ENCODE measurements at places on chromosomes 6 and 20. TPM values are rescaled to one million over a fixed set of nuclear protein-coding genes. Genes with fewer than 3 reads are reported as not detected.

SAPCD1 gene
- total RNA-seq, result 3.2 TPM

PDSS2 gene
- 12.2 TPM for total RNA-seq

GRCh38 chr20:1503564-1504227 lies 12.5 kb upstream of the SIRPB2 start:
- DNase-seq, result peak; percentile 88
- no peaks in the 10 kb centered on the region for H3K4me1 ChIP-seq
- no peaks in the 10 kb centered on the region for H3K27me3 ChIP-seq
- no peak overlapping the region for H3K27ac ChIP-seq

GRCh38 chr6:109772883-109773431 lies 81.9 kb downstream of the FIG4 start:
- DNase-seq, result no peak
- peaks cover 4% of the 10 kb centered on the region for H3K36me3 ChIP-seq
- no peak overlapping the region for H3K4me3 ChIP-seq
- H3K4me1 ChIP-seq, result no peaks in the 10 kb centered on the region
- H3K27ac ChIP-seq, result no peak overlapping the region
- no peaks in the 10 kb centered on the region for H3K27me3 ChIP-seq

GRCh38 chr6:99761711-99762110 lies 155.1 kb downstream of the PRDM13 start:
- no peak for DNase-seq
- no peak overlapping the region for H3K27ac ChIP-seq
- no peak overlapping the region for H3K4me3 ChIP-seq
- H3K4me1 ChIP-seq, result no peaks in the 10 kb centered on the region
- no peaks in the 10 kb centered on the region for H3K36me3 ChIP-seq
- no peaks in the 10 kb centered on the region for H3K27me3 ChIP-seq

DNA sequence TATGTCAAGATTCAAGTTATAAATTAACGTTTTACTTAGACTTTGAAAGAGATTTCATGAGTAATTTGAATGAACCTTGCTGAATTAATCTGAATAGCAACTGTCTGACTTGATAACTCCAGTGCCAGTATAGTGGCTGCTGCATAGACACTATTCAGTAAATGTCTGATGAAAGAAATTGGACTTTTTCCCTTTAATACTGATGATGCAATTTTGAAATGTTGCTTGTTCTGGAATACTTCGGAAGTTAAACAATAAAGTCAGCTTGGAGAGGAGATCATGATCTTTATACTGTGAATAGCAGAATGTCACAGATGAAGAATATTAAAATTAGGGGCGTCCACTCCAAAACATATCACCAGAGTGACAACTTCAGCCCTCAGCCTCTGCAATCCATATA lies 3.6 kb upstream of the PGBD1 start:
- H3K4me1 ChIP-seq, result no peaks in the 10 kb centered on the region
- no peak overlapping the region for H3K4me3 ChIP-seq
- H3K36me3 ChIP-seq, result peaks cover 32% of the 10 kb centered on the region
- no peak for DNase-seq
- H3K27ac ChIP-seq, result no peak overlapping the region

- H3K27me3 ChIP-seq, result no peaks in the 10 kb centered on the region
- peak; percentile 27 for DNase-seq
- H3K27ac ChIP-seq, result no peak overlapping the region
- no peaks in the 10 kb centered on the region for H3K36me3 ChIP-seq
Measured at GRCh38 chr6:3333263-3333662, 74.5 kb downstream of the PSMG4 start.

GRCh38 chr6:168703990-168704389 lies 263.0 kb downstream of the SMOC2 start:
- no peaks in the 10 kb centered on the region for H3K27me3 ChIP-seq
- DNase-seq, result no peak
- no peaks in the 10 kb centered on the region for H3K4me1 ChIP-seq
- no peak overlapping the region for H3K27ac ChIP-seq
- peaks cover 6% of the 10 kb centered on the region for H3K36me3 ChIP-seq

GRCh38 chr6:24847402-24847801 lies 48.7 kb upstream of the ARMH2 start:
- no peaks in the 10 kb centered on the region for H3K27me3 ChIP-seq
- peaks cover 27% of the 10 kb centered on the region for H3K36me3 ChIP-seq
- H3K4me3 ChIP-seq, result no peak overlapping the region
- H3K4me1 ChIP-seq, result no peaks in the 10 kb centered on the region
- H3K27ac ChIP-seq, result no peak overlapping the region

HLA-DRB1 gene
- total RNA-seq, result 25.9 TPM

- peaks cover 3% of the 10 kb centered on the region for H3K4me1 ChIP-seq
- H3K27me3 ChIP-seq, result no peaks in the 10 kb centered on the region
- H3K27ac ChIP-seq, result no peak overlapping the region
- no peak for DNase-seq
- no peaks in the 10 kb centered on the region for H3K36me3 ChIP-seq
Measured at GRCh38 chr6:170279977-170280688, 10.7 kb downstream of the DLL1 start.

SLC35B3 gene
- 8.4 TPM for total RNA-seq

DNA sequence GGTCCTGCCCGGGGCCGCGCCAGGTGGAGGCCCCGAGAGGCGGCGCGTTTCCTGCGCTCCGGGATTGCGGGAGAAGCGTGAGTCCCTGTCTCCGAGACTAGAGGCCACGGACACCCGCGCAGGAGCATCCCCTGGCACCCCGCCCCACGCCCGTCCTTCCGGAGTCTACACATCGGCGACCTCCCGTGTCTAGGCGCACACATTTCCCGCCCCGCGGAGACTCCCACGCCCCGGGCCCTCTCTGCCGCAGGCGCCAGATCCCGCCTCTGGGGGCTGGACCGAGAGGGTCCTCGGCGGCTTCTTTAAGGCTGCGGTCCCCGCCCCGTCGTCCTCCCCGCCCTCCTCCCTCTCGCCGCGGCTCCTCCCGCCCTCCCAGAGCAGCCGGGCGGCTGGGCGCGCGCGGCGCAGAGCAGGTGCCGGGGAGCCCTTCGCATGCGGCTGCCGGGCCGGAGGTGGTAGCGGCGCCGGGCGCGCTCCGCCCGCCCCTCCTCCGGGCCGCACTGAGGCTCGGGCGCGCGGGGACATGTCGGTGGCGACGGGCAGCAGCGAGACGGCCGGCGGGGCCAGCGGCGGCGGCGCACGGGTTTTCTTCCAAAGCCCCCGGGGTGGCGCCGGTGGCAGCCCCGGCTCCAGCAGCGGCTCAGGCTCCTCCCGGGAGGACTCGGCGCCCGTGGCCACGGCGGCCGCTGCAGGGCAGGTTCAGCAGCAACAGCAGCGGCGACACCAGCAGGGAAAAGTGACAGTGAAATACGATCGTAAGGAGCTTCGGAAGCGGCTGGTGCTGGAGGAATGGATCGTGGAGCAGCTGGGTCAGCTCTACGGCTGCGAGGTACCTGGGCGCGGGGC lies at the start of gene PPP1R14C:
PPP1R14C (plus strand) TSS at position 375 of the 846 bp plus-strand sequence; CDS start at position 524, 149 bp downstream.
- H3K27ac ChIP-seq, result no peak within 1 kb of the TSS
- peak; percentile 68 for DNase-seq
- no peaks in the 10 kb centered on the region for H3K4me1 ChIP-seq

DNA sequence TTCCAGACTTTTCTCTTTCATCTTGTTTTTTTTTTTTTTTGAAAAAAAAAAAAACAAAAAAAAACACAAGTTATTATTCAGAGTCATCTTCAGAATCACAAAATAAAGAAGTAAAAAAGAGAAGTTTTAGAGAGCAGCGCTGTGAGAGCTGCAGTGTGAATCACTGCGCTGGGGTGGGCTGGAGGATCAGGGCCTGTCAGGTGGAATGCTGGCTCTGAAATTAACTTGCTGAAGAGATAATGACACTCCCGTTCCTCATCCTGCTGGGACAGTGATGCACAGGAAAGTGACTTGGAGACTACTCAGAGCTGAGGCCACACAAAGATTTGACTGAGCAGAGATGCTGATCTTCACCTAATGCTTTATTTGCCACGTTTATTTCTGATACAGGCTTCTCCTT lies 42.7 kb upstream of the CLDN20 start:
- H3K4me1 ChIP-seq, result no peaks in the 10 kb centered on the region
- peaks cover 7% of the 10 kb centered on the region for H3K36me3 ChIP-seq
- DNase-seq, result no peak
- no peaks in the 10 kb centered on the region for H3K27me3 ChIP-seq

GRCh38 chr6:83474309-83474708 lies 38.0 kb upstream of the PRSS35 start:
- H3K36me3 ChIP-seq, result no peaks in the 10 kb centered on the region
- H3K4me3 ChIP-seq, result no peak overlapping the region
- no peaks in the 10 kb centered on the region for H3K4me1 ChIP-seq
- H3K27ac ChIP-seq, result no peak overlapping the region
- H3K27me3 ChIP-seq, result no peaks in the 10 kb centered on the region

SCRT2 gene
- total RNA-seq, result not detected

BEND6 gene
- 2.3 TPM for total RNA-seq

ZNF334 gene
- total RNA-seq, result 17.2 TPM

MOCS1 gene
- 15.2 TPM for total RNA-seq

- H3K4me1 ChIP-seq, result no peaks in the 10 kb centered on the region
- H3K27me3 ChIP-seq, result no peaks in the 10 kb centered on the region
- H3K36me3 ChIP-seq, result no peaks in the 10 kb centered on the region
- no peak overlapping the region for H3K4me3 ChIP-seq
- H3K27ac ChIP-seq, result no peak overlapping the region
Measured at GRCh38 chr6:113148566-113148965, 708.6 kb upstream of the MARCKS start.

DNA sequence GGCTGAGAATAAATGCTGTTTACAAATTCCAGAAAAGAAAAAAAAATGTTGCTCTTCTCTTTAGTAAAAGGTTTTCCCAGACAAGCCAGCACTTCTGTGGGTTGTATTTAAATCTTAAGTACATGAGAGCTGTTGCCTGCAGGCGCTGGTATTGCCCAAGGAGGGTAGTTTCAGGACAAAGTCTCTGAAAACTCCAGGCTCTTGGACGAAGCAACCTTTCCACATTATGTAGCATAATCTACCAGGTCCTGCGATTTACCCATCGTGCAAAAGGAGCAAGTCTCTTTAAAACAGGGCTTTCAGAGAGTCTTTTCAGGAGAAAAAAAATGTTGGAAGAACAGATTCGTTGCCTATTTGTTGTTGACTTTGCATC lies 65.6 kb downstream of the PLG start:
- DNase-seq, result no peak
- H3K4me3 ChIP-seq, result peak overlapping the region; percentile 90
- H3K27ac ChIP-seq, result no peak overlapping the region
- no peaks in the 10 kb centered on the region for H3K27me3 ChIP-seq

DNA sequence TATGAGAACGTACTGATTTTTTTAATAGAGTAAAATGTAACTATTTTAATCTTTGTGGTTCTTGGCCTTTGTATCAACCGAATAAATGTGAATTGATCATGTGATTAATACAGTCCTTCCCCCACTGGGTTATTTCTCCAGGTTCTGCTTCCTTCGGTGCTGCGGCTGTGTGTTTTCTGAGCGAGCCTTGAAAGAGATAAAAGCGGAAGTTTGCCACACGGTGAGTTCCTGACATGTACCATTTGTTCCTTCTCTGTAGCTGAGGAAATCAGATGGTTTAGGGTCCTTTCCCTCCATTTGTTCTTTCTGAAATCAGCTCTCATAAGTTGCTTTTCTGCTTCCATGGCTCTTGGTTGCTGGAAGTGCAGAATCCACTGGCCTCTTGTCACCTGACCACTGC lies 15.5 kb downstream of the RTF2 start:
- no peak overlapping the region for H3K4me3 ChIP-seq
- H3K4me1 ChIP-seq, result no peaks in the 10 kb centered on the region
- H3K27me3 ChIP-seq, result no peaks in the 10 kb centered on the region
- DNase-seq, result no peak

OXT gene
- 0.64 TPM for total RNA-seq

DNA sequence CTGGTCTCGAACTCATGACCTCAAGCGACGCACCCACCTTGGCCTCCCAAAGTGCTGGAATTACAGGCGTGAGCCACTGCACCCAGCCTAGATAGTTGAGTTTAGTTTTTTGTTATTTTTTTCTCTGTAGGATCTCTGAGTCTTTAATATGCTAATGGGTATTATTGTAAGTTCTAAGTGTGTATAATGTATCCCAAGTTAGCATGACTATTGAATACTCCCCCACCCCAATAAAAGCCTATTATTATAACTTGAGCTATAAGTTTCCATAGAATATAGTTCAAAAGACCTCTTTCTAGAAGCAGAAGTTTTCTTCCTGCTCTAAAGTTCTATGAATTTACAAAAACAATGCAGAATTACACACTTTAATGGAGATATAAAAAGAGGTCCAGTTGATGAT lies 210.4 kb upstream of the MARCKS start:
- H3K4me3 ChIP-seq, result no peak overlapping the region
- DNase-seq, result no peak
- H3K36me3 ChIP-seq, result no peaks in the 10 kb centered on the region
- no peaks in the 10 kb centered on the region for H3K4me1 ChIP-seq

DNA sequence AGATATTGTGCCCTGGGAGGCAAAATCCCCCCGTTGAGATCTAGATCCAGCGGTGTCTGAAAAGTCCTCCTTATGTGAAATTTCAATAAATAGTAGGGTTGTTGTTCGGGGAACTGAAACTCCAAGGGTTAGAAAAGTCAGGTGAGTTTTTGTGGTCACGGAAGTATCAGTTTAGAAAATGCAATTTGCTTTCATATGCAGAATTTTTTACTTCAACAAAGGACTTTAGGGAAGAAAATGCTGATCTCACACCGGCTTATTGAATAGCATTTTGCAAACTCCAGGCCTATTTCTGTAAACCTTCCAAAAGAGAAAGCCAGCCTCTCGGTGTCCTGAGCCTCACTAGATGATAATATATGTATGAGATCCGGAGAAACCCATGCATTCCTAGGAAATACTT lies 254.7 kb downstream of the TSHZ2 start:
- H3K36me3 ChIP-seq, result no peaks in the 10 kb centered on the region
- H3K27me3 ChIP-seq, result no peaks in the 10 kb centered on the region
- H3K4me1 ChIP-seq, result peaks cover 2% of the 10 kb centered on the region
- DNase-seq, result no peak
- no peak overlapping the region for H3K27ac ChIP-seq

GRCh38 chr6:5438922-5439584 lies 177.7 kb downstream of the FARS2 start:
- peak overlapping the region; percentile 52 for H3K4me3 ChIP-seq
- peaks cover 5% of the 10 kb centered on the region for H3K4me1 ChIP-seq
- H3K36me3 ChIP-seq, result peaks cover 4% of the 10 kb centered on the region

GLO1 gene
- 188 TPM for total RNA-seq

GRCh38 chr20:50356962-50357782 lies 153.0 kb upstream of the PTPN1 start:
- no peak overlapping the region for H3K4me3 ChIP-seq
- no peaks in the 10 kb centered on the region for H3K27me3 ChIP-seq
- H3K36me3 ChIP-seq, result no peaks in the 10 kb centered on the region
- no peak for DNase-seq
- H3K4me1 ChIP-seq, result no peaks in the 10 kb centered on the region
- no peak overlapping the region for H3K27ac ChIP-seq

BANF2 gene
- not detected for total RNA-seq

DNA sequence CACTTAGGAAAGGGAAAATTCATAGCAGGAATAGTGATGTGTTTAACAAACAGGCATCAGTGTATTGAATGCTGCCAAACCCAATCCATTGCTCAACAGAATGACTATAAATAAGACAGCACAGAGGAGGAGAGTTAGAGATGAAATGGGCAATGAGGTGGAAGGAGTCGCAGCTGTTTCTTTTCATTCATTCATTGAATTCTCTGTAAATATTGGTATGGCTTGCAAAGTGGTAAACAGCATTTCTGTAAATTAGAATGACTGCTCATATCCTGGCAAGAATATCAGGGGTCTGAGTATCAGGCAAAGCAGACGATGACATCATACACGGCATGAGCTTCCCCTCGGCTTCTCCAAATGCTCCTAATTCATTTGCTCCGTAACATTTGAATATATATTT lies 703.6 kb upstream of the SLC35B3 start:
- no peaks in the 10 kb centered on the region for H3K4me1 ChIP-seq
- H3K36me3 ChIP-seq, result peaks cover 3% of the 10 kb centered on the region
- H3K4me3 ChIP-seq, result no peak overlapping the region
- H3K27me3 ChIP-seq, result no peaks in the 10 kb centered on the region
- H3K27ac ChIP-seq, result no peak overlapping the region

SENP6 gene
- total RNA-seq, result 116 TPM
